ENCODE measurements at places on chromosomes 16 and 17. TPM values are rescaled to one million over a fixed set of nuclear protein-coding genes. Genes with fewer than 3 reads are reported as not detected.

MPP2 gene
- total RNA-seq = 3.1 TPM

SHCBP1 gene
- 33.0 TPM for total RNA-seq

CCL22 gene
- 0.33 TPM for total RNA-seq

PRSS22 gene
- total RNA-seq = not detected

INCA1 gene
- total RNA-seq = 0.54 TPM

SLC9A5 gene
- 4.5 TPM for total RNA-seq

KRTAP1-1 gene
- total RNA-seq = not detected

TEKT5 gene
- total RNA-seq = not detected

ITGAL gene
- 662 TPM for total RNA-seq

CCL23 gene
- not detected for total RNA-seq

VAT1L gene
- not detected for total RNA-seq

DNA sequence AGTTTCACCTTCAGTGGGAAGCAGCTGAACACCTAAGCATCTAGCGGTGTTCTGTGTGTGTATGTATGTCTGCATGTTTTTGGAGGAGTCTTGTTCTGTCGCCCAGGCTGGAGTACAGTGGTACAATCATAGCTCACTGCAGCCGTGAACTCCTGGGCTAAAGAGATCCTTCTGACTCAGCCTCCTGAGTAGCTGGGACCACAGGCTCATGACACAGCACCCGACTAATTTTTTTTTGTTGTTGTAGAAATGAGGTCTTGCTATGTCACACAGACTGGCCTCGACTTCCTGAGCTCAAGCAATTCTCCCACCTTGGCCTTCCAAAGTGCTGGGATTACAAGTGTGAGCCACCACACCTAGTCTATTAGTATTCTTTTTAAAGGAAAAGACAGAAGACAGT, 30.2 kb upstream of the FAAP100 start:
- no peak for DNase-seq

- no peak for DNase-seq
These were observed 228.5 kb downstream of the FOXL1 start for GRCh38 chr16:86806838-86807351.

- peak; percentile 85 for DNase-seq
These were observed 310.6 kb downstream of the SEC14L1 start for GRCh38 chr17:77451245-77451893.

DNA sequence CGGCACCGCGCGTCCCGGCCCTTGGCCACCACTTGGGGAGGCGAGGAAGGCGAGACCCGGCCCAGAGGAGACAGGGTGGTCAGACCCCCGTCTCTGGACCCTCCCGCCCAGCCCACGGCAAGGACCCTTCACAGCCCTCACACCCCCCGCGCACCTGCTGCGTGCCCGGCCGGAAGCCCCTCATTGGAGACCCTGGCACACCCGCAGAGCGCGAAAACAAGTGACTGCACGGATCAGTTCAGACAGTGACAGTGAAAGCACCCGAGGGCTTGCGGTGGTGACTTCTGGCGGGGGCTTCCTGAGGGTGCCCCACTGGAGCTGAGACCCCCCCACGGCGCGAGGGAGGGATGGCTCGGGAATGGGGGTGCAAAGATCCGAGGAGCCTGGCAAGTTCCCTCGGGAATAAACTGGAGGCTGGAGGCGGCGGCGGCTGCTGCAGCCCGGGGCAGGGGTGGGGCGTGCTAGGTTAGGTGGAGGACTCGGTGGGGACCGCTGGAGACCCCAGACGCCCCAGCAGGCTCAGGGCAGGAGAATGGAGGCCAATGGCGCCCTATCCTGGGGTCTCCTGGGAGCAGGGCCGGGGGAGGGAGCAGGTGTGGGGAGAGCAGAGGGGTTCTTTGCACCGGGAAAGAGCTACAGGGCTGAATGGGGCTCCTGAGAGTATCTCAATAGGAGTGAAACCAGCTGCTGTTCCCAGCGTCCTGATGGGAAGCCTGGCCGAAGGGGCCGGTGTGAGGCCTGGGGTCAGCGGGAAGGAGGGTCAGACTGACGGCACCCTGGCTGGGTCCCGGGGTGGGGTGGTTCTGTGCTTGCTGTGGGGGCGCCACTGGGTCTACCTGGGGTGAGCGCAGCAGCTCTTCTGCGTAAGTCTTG, 824 bp upstream of the FBXL16 start:
- no peak for DNase-seq

DNA sequence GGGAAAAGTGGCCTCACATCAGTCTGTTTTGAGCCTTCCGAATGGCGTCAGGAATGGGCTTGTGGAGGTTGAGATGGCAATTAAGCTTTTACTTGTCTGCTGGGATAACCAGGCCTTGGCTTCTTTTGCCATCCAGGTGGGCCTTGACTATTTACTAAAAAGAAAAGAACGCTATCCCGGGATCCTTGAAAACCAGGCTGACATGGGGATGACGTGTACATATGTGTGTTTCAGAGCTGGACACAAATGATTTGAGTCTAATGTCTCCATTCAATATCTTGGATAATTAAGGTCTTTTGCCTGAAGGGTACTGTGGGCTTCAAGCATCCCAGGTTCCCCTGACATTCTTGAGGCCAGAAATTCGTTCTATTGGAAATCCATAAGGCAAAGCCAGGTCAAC, 32.6 kb upstream of the HOXB13 start:
- no peak for DNase-seq

- DNase-seq = no peak
These were observed 3.7 kb downstream of the TMEM101 start for GRCh38 chr17:44010966-44011647.

DNA sequence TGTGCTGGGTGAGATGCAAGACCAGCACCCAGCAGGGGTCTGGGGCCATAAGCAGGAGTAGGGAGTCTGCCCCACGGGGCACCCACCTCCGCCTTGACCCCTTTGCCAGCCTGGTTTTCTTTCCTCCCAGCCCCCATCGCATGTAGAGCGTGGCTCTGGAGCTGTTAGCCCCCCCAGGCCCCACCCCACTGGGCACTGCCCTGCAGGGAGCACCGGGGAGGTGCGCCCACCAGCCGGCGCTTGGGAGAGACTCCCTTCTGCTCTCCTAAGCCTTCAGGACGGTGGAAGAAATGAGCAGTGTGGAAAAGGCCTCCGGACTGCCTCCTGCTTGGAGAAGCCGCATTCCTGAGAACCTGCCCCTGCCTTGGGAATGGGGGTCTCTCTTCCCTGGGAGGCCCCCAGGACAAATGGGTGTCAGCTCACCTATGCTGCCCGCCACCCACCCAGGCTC, 186.2 kb downstream of the IRF8 start:
- DNase-seq = peak; percentile 13

DNA sequence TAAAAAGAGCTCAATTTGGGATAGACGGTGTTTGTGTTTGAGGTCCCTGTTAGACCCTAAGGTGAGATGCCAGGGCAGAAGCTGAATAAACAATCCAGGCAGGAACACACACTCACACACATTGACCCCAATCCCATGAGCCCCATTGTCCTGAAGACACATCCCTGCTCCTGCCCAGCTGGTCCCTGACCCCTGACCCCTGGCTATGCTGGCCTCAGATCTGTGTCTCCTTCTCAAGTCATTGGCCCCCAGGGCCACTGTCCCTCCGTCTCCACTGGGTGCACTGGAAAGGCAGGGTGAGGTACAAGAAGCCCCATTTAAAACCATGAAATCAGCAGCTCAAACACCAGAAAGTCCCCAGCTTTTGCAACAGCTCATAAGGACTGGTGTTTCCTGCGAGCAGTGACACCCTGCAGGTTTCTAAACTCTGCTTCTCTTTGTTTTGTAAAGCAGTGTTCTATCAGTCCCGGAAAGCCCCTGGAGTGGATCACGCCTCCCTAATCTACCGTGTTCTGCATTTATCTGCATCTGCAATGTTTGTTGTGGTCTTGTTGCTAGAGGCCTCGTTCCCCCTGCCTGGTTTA, 18.0 kb upstream of the ASGR2 start:
- no peak for DNase-seq

GRCh38 chr17:45384047-45384788, 48.5 kb downstream of the ARHGAP27 start:
- no peak for DNase-seq

- DNase-seq = no peak
These were observed 10.8 kb upstream of the NME1 start for GRCh38 chr17:51142597-51142996.

DNA sequence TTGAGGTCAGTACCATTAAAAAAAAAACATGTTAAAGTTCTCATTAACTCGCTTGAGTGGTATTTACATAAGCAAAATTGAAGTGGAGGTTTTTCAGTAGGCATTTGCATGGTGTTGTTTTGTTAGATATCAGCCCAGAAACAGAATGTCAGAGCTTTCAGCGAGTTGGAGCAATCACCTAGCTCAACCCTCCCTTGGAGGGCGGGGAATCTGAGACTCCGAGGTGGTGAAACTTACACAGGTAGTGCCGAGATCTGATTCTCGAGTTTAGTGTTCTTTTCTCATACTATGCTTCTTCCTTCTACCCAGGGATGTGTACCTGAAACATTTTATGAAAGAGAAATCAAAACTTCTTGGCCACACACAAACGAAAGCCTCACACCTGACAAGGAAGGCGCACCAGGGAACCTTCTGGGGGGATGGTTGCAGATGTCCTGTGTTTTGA, 6.6 kb downstream of the SEC14L1 start:
- no peak for DNase-seq

- no peak for DNase-seq
These were observed 39.8 kb downstream of the TEX2 start for GRCh38 chr17:64223283-64223682.

DNA sequence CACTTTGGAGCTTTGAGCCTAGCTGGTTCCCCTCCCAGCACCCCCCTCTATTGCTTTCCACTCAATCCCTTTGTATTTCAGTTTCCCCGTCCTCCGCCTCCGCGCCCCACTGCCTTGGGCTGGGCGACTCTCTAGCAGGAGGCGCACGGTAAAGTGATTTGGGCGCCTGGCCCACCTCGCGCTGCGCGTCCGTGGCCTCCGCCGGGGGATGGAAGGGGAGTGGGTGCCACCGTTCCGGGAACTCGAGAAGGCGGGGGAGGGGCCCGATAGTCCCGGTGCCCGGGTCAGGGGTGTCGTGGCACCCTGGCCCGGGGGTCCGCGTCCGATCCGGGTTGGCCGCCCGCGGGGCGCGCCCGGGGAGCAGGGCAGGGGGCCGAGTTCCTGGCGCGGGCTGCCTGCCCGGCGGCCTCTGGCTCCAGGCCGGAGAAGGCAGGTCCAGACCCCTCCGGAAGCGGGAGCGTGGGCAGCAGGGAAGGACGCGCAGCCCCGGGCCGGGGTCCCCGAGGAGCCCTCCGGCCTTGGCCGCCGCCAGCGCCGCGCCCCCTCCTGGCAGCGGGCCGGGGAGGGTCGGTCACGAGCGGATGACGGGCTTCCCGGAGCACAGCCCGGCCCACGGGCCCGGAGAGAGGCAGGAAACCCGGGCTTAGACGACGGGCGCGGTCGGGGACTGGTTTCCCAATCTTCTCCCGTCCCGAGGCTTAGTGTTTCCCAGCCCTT, 15.8 kb downstream of the MEOX1 start:
- DNase-seq = no peak

DNA sequence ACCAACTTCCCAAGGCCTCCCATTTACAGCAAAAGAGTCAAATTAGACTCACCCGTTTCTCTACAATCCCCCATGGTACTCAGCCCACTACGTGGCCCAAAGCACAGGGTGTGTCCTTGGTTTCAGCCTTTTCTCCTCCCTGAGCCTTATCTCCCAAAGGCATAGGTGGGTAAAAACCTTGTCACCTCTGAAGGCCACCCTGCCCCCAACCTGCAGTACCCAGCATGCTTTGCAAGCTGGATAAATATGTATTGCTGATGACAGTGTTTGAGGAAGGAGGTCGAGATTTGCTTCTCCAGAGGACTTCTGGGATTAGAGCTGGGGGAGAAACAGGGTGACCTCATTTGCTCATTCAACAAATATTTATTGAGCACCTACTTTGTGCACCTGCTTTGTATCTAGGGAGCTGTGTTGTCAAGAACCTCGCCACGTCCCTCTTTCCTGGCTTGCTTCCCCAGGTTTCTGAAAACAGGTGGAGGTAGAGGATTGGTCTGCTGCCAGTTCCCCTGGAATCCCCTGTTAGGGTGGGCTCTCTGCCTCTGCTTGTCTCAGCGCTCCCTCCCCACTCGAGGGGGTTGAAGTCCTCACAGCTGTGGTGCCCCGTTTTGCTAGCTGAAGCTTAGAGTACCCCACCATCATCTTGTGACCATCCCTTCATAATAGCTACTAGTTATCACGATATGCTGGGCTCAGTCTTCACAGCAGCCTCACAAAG, 3.0 kb downstream of the LASP1 start:
- DNase-seq = no peak

GRCh38 chr16:88684569-88685155, 1.6 kb downstream of the SNAI3 start:
- no peak for DNase-seq

DNA sequence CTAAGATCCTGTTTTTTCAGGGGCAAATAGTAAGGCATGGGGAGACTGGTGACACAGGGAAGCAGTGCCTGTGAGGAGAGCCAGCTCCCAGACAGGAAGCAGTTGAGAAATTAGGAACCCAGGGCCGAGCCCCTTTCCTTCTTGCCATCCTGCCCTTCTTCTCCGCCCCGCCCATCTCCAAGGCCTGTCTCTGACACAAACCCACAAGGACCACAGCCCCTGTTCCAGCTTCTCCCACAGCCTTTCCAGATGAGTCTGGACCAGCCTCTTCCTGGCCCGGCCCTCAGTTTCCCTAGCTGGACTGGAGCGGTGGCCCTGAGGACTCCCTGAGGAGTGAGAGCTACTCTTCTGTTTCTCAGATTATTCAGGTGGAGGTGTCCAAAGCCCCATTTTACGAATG, 9.9 kb downstream of the CCDC102A start:
- no peak for DNase-seq

GRCh38 chr17:58191241-58191896, 1.2 kb upstream of the EPX start:
- DNase-seq = no peak

- DNase-seq = no peak
These were observed 67.6 kb downstream of the ASIC2 start for GRCh38 chr17:33225509-33225908.

DNA sequence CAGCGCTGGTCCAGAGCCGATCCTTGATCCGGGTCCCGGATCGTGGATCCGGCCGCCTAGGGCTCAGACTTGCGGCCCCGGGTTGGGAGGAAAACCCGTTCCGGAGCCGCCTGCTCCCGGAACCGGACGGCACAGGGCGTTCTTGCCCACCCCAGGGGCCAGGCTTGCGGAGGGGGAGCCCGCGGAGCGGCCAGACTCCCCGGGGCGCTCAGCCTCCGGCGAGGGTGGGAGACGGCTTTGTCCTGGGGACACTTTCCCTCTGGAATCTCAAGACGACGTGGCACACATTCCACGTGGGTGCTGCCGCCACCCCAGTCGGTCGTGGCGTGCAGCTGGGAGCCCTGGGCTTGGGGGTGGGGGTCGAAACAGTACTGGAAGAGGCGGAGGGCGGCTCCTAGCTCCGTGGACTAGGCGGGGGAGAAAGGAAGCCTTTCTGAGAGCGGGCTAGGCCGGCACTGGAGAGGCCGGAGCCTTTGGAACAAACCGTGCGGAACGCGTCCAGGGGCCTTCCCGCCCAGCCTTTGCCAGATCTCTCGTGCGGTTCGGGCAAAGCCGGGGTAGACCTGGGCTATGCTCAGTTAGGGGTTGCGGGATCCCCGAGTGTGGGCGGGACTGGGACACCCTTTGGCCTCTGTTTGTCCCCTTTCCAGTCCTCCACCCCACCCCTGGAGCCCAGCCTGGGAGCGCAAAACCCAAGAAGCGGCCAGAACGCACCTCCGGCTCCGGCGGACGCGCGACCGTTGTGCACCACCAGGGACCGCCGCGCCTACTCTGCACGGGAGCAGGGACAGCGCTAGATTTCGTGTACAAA, 26.5 kb downstream of the SREBF1 start:
- no peak for DNase-seq
